ENCODE measurements at places on chromosomes 11 and 22.

DNA sequence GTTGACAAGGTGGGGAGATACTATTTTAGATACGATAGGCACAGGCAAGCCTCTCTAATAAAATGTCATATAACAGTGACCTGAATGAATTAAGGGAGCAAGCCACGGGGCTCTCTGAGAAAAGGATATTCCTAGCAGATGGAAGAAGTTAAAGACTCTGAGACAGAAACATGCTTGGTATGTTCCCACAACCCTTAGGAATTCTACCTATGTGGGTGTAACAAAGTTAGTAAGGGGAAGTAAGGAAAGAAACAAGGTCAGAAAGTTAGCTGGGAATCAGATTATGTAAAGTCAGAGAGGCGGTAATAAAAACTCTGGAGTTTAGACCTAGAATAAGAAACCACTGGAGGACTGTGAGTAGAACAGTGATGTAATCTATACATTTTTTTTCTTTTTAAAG is 59.7 kb upstream of the GDPD4 start:
- no peak for DNase-seq

DNA sequence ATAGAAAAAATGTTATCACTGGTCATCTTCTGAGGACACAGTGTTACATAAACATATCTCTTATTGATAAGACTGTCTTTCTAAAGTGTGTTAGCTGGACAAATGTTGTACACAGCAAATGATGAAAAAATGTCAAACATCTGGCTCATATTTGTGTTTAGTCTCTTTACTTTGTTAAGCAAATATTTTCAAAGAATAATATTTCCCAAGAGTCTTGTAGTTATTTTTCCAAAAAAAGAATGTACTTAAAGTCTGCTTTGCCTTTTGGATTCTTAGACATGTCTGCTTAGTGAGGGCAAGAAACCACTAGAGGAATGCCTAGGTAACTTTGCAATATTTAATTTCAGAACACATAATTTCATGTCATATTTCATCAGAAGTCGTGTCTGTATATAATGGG is 23.9 kb upstream of the CCDC179 start:
- no peak for DNase-seq

DNA sequence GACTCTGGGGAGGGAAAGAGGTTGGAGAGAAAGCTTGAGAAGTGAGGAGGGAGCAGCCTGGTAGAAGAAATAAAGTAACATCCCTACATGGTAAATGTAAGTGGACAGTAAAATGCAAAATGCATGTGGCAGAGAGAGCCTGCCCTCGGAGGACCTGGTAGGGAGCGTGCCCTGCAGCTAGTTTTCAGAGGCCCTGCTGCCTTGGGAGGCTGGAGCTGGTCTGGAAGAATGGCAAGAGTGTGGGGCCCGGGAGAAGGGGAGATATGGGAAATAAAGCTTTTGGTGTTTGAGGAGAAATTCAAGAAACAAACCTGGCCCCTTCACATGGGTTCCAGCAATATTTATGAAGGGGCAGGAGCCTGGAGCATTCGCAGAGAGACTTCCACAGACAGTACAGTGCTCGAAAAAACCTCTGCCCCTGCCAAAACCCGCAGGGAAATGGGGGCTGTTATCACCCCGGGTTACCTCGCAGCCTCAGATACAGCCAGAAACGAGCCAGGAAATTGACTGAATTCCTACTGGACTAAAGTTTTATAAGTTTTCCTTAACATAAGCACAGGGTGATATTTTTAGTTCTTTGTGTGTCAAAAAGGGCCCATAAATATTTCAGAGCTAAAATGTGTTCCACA is 363.0 kb downstream of the TENM4 start:
- DNase-seq = no peak

GRCh38 chr22:30744224-30744623 is 49.5 kb downstream of the OSBP2 start:
- no peak for DNase-seq

GRCh38 chr22:16803255-16803917 is 21.8 kb downstream of the XKR3 start:
- DNase-seq = no peak

GRCh38 chr11:118227865-118228785 is 3.3 kb upstream of the JAML start:
- DNase-seq = no peak

DNA sequence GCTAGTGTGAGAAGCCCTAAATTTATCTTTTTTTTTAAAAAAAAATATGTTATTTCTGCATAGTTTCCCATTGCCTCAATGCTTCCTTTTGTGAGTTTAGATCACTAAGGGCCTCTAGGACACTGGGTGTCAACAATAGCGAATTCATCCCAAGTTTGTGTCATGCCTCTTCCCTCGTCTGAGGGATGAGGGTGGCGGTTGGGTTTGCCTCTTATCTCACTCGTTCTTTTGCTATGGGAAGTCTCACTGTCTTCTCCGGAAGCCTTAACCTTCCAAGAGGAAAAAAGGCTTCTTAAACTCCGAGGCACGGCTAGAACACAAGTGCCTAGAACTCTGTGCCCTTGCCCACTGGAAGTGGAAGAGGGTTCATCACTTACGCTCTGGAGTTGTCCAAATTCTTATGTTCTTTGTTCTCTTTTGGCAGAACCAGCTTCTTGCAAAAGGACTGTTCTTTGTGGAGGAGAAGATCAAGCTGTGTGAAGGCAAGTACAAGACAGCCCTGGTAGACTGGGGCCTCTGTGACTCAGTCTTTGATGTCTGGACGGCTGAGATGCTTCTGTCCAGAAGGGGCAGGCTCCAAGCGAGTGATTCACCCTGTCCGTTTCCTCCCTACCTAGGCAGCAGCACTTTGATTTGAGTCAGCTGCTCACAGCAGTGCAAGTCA is 78.5 kb downstream of the TRAF6 start:
- no peak for DNase-seq

- no peak for DNase-seq
These were observed 428.4 kb downstream of the MN1 start for GRCh38 chr22:27372969-27373670.

- DNase-seq = no peak
These were observed 699.0 kb downstream of the ETS1 start for GRCh38 chr11:127888386-127888785.

- no peak for DNase-seq
These were observed 26.3 kb downstream of the C22orf42 start for GRCh38 chr22:32132783-32133182.

- DNase-seq = peak; percentile 87
These were observed at the start of gene SLC25A22 for GRCh38 chr11:798093-798713. SLC25A22 (minus strand) TSS chr11:798281; CDS start chr11:795006, 3,275 bp downstream.

DNA sequence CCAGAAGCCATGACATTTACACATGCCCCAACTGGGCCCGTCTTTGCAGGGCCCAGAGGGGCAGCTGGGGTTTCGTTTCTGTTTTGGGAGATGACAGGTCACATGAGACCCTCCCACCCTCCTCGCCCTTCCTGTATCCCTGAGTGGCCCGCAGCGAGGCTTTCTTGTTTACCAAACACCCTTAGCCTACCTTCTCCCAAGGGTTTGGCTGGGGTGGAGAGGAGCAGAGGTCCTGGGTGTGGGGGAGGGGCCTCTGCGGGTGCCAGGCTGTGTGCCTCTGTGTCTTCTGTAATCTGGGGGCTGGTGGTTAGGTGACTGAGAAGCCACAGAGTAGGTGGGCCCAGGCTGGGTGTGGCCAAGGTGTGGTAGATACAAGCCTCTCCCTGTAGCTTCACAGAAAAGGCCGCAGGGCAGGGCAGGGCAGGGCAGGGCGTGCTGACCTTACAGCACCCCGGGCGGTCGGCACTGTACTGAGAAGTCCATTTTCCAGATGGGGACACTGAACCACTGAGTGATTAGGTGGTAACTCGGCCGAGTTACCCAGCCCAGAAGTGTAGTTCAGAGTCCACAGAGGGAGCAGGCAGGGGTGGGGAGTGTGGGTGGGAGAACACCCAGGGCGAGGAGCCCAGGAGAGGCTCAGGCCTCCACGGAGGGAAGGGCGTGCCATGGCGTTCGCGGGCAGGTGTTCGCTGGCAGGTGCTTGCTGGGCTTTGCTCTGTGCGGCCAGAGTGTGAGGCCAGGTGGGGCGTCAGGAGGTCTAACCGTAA is 8.7 kb downstream of the PRR5 start:
- no peak for DNase-seq

GRCh38 chr22:46096051-46096450 is 54.3 kb upstream of the PPARA start:
- DNase-seq = no peak

- no peak for DNase-seq
These were observed 43.9 kb upstream of the LRRC32 start for GRCh38 chr11:76714493-76714892.

DNA sequence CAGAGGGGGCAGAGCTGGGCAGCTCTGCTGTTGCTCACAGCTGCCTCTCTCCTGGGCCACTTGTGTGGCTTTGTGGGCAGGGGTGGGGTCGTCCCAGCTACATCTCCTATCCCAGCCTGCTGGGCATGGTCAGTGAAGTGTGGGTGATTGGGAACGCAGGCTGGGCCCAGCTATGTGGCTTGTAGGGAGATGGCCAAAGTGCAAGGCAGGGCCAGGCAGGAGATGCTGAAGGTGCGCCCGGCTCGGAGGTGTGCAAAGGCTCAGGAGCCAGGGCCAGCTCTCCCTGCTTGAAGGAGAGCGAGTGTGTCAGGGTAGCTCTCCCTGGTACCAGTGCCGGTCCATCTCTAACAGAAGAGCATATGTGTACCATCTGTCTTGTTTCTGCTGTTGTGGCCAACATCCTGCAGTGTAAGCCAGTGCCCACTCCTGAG is 8.4 kb upstream of the RANBP1 start:
- no peak for DNase-seq

DNA sequence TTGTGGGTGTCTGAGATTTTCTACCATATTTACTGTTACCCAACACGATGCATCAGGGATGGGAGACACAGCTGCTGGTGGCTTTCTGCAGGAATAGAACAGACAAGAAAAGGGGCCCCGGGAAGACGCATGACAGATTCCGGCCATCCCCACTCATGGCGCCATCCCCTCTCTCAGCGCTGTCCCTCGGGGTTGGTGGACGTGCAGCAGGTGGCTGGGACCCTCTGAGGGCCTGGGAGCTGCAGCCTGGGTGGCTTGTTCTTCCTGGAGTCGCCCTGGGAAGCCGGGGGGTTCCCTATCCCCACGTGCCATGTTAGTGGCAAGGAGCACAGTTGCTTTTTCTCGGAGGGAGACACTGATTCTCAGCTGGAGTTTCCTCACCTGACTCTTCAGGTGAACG is 1123.3 kb downstream of the BRD1 start:
- DNase-seq = no peak

DNA sequence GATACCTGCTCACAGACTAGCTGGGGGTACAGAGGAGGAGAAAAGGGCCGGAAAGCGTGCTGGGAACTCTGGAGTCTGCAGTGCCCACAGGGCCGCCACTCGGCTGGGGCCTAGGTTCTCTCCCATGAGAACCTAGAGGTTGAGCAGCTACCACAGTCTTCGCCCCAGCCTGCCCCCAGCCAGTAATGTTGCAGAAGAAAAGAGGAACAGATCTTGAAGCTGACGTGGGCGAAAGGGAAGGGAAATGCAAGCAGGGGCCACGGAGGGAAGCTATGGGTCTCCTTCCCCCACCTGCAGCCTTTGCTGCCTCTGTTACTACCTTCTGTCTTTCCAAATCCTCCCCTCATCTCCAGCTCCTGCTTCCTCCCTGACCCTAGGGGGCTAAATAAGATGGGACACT is 28.8 kb upstream of the P2RY2 start:
- DNase-seq = no peak

DNA sequence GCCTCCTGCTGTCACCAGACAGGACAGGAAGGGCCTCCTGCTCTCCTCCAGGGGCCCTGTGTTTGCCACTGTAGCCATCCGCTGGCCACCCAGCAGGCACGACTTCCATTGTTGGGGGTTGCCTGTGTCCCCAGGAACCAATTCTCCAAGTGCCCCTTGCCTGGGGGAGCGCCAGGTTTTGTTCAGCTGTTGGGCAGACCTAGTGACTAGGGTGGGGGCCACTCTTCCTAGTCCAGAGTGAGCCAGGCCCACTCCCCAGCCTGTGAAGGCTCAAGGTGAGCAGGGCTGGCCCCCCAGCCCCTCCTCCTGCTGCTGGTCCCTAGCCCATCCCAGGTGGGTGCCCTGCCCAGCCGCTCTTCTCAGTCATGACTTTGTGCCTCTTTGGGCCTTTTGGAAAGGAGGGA is 30.9 kb downstream of the OSBPL5 start:
- no peak for DNase-seq

DNA sequence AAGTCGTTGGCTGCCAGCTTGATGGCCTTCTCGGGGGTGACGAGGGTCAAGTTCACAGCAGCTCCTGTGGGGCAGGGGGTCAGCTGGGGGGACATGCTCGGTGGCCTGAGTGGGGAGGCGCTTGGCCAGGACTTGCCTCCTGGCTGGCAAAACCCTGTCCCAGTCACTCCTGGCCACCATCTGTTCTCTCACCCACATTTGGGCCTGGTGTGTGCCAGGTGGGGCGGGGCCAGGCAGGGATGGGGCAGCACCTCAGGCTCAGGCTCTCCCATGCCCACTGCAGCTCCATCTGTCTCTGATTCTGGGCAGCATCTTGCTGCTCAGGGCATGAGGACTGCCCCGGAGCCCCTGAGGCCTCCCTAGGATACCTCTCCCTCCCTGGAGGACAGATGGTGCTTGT is 3.7 kb upstream of the CEND1 start:
- no peak for DNase-seq

DNA sequence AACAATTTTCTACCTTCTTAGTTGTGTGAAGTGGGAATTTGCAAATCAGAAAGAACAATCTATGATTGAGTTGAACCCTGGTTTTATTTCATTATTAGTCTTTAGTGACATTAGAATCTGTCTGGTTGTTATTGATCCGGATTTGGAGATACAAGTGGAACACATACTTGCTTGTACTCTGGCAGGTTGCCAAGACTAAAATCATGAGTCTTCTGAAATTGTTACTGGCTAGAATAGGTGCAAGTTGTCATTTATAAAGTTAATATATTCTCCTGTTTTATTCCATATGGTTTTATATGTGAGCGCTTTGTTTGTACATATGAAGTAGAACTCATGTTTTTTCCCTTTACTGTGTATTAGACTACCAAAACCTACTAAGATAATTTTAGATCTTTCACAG is 23.0 kb downstream of the CCDC15 start:
- DNase-seq = no peak

- DNase-seq = no peak
These were observed 22.4 kb downstream of the PPFIA1 start for GRCh38 chr11:70292863-70293262.

Measured in stimulated activated CD4-positive, alpha-beta T cell treated with anti-CD3 and anti-CD28 coated beads, Interleukin-4, amount 100 ng/mL, for 4 hours (primary cell).